HEK293T (cell line): ENCODE measurements at places on chromosomes 12 and 14.
A peak's percentile ranks its signal among the peaks of the same experiment; 100 is the strongest.

- DNase-seq = no peak
Measured at GRCh38 chr14:50094056-50094755, 22.2 kb downstream of the VCPKMT start.

GRCh38 chr14:25396128-25396527, 346.2 kb upstream of the STXBP6 start:
- DNase-seq = no peak

DNA sequence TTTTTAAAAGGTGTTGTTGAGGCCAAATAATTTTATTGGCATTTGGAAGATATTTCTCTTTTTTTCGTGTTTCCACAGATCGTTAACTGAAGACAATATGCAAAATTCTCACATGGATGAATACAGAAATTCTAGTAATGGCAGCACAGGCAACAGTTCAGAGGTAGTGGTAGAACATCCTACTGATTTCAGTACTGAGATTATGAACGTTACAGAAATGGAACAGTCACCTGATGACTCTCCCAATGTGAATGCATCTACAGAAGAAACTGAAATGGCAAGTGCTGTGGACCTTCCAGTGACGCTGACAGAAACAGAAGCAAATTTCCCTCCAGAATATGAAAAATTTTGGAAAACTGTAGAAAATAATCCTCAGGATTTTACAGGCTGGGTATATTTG, 11.2 kb downstream of the PRPF39 start:
- DNase-seq = no peak

DNA sequence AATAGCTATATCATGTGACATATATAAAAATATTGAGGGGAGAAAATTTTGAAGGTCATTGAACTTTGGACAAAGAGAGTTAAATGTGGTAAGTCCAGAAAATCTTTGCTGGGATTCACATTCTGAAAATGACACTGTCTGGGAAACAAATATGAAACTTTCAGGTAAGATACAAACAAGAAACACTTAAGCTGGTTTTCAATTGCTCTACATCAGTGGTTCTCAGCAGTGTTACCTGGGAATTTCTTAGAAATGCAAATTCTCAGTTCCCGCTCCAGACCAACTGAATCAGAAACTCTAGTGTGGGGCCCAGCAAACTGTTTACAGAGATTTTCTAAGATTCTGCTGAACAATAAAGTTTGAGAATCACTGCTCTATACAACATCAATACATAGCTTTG, 3.6 kb upstream of the CDK17 start:
- no peak for DNase-seq

DNA sequence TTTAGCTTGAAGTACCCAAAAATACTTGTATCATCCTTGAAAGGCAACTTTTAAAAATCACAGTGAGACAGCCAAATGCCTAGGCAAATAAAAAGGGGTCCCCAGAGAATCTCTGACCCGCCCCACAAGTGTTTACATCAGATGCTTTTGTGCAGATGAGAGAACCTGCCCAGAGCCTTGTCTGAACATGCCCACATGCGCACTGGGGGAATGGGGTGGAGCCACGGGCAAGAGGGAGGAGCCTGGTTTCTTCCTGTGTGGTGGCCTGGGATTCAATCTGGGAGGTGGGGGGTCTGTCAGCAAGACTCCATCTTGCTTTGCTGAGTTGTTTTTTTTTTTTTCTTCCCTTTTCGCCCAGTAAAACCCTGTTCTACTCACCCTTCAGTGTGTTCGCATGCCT, 381.7 kb upstream of the CCDC196 start:
- no peak for DNase-seq

- DNase-seq = no peak
Measured at GRCh38 chr12:234019-234418, 20.1 kb upstream of the SLC6A12 start.

- no peak for DNase-seq
Measured at GRCh38 chr12:76920172-76921099, 41.6 kb upstream of the CSRP2 start.

DNA sequence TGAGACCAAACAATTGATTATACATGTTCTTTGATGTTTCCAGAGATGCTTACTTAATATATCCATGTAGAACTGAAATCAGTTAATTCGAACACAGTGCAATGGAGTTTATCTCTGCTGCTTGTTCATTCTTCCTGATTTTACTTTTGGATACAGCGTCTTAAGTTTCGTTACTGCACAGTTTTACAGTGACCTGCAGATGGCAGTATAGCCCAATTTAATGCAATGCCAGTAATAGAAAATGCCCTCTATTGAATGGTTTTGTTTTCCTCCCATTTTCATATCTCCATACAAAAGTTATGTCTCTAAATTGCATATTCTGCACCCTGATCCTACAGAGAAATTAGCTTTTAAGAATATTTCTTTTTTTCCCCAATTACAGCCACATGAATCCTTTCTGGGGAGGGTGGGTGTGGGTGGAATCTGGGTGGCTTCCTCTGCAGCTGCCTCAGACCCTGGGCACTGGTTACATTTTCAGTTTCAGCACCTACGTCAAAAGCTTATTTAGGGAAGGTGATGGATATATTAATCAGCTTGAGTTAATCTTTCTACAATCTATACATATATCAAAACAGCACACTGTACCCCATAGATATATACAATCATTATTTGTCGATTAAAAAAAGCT, 101.1 kb upstream of the DCD start:
- DNase-seq = peak; percentile 51

DNA sequence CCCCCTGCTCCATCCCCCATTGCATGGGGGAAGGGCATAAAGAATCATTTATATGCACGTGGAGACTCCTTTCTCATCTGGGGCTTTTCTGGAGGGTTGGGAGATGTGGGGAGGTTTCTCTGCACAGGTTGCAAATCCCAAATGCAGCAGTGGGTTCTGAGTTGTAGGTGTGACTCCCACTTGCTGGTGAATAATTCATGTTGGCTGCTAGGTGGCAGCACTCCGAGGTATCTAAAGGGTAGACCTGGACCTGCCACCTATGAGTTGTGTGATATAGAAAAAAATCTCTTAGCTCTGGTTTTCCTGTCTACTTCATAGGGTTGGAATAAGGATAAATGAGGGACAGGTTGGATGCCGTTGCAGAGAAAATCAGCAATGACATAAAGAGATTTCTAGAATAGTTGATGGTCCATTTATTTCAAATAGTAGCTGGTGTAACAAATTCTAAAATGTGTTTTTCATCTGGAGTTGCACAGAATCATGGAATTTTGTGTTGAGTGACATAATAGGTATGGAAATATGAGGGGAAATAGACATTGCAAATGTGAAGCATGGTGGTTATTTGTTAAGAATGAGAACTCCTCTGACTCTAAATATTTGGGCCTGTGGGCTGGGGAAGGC, 4.6 kb downstream of the MARCHF9 start:
- no peak for DNase-seq

- no peak for DNase-seq
Measured at GRCh38 chr14:99118946-99119345, 153.1 kb downstream of the BCL11B start.

GRCh38 chr12:57875753-57876547, 29.4 kb upstream of the CTDSP2 start:
- DNase-seq = no peak

DNA sequence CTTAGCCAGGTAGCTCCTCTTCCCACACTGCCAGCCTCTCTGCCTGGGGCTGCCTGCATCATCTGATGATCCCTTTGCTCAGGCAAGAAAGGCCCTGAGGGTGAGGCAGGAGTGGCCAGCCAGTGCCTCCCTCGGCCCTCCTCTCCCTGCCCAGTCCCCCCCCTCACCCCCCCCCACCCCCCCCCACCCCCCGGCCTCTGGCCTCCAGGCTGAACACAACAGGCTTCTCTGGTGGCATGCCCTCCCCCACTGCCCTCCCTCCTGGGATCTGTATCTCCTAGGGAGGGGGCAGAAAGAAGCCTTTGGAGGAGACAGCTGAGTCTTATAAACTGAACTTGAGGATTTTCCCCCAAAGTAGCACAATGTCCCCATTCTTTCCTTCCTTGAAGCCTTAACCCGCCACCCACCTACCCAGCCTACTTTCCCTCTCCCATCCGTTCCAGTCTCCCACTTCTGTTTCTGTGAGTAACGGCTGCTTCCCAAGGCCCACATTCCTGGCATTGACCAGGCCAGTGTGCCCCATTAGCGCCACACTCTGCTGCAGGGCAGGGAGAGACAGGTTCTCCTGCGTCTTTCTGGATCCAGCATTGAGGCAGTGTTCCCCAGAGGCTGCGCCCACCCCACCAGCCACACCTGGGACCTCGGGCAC, 82.1 kb downstream of the B4GALNT3 start:
- no peak for DNase-seq

DNA sequence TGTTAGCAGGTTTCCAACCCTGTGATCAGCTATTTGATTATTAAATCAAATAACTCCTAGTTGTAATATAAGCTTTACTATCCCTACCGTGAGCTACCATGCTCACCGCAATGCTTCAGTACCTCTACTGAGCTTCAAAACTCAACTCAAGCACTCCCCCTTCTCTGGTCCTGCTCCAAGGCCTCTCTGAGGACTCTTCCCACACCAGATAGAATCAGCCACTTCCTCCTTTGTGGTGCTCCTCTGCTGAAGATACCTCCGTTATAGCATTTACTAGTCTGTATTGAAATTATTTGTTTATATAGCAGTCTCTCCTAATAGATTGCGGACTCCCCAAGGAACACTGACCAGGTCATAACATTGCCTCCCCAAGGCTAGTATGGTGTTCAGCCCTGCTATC, 17.5 kb downstream of the AREL1 start:
- DNase-seq = no peak

DNA sequence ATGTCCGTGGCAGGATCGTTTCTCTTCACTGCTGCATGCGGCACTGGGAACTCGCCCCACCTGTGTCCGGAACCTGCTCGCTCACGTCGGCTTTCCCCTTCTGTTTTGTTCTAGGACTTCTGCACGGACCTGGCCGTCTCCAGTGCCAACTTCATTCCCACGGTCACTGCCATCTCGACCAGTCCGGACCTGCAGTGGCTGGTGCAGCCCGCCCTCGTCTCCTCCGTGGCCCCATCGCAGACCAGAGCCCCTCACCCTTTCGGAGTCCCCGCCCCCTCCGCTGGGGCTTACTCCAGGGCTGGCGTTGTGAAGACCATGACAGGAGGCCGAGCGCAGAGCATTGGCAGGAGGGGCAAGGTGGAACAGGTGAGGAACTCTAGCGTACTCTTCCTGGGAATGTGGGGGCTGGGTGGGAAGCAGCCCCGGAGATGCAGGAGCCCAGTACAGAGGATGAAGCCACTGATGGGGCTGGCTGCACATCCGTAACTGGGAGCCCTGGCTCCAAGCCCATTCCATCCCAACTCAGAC, 1.2 kb downstream of the FOS start:
- no peak for DNase-seq

GRCh38 chr12:15446807-15447206, 124.5 kb downstream of the PTPRO start:
- no peak for DNase-seq

GRCh38 chr12:112932485-112933128, 5.7 kb upstream of the OAS3 start:
- no peak for DNase-seq

DNA sequence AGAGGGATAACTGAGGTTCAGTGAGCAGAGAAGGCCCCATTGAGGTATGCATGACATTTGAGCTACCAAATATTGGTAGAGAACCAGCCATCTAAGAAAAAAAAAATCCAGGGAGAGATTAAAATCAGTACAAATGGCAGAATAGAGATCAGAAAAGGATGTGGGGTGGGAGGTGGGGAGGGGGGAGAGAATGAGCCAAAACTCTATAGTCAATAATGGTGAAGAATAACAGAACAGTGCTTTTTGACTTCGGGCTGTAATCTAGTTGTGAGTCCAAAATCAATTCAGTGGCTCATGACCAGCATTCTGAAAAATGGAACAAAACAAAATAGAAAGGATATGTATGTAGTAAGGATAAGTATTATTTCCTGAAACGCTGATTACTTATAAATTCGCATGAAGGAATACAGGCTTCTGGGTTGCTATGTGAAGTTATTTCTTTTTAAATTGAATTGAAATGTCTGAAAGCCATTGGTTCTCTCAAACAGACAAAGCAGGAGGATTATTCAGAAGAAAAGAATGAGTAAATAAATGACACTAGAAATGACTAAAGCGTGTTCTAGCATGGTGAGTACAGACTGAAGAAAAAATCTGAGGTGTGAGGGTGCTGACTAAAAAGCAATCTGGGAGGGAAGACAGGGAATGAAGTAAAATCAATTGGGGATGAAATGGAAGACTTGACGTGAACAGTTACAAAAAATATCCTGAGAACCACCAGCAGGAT, 72.4 kb downstream of the ATP2B1 start:
- DNase-seq = no peak

GRCh38 chr14:38951451-38951850, 151.6 kb downstream of the SEC23A start:
- no peak for DNase-seq

GRCh38 chr12:104858611-104859543, 99.2 kb downstream of the SLC41A2 start:
- no peak for DNase-seq

- no peak for DNase-seq
Measured at GRCh38 chr12:120230974-120231315, 30.0 kb upstream of the RPLP0 start.

DNA sequence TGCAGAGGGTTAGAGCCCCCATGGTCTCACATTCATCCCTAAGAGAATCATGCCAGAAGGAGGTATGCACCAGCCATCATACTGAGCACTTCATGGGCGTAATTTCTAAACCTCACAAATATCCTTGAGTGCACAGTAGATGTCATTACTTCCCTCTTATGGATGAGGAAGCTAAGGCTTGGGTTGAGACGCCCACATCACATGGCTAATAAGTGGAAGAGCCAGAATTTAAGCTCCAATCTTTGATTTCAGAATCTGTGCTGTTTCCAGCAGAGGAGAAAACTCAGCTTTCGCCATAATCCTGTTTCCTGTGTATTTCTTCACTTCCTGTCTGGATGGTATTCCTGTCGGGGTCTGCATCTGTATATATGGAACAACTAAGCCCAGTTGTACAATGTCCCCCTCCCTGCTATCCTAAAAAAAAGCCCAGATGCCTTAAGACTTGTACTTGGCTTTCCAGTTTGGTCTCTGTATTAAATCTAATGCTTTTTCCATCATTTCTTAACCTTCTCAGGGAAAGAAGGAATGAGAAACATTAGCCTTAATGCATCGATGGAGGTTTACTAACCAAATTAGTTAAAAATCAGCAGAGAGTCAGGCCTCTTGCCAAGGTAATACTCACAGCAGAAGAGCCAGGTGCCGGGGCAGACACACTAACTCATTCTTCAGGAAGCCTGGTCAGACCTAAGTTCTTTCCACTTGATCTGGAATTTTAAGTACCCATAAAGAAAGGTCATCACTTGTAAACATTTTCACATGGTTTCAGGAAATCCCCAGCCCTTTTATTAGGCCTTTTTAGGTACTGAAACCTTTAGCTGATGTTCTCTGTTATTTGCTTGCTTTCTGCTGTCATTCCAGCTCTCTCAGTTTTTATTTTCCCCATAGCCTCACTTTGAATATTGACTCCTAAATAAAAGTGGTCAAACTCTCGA, 5.3 kb downstream of the ISCU start:
- no peak for DNase-seq

- peak; percentile 23 for DNase-seq
Measured at GRCh38 chr12:46401662-46402061, 29.1 kb upstream of the SLC38A2 start.

DNA sequence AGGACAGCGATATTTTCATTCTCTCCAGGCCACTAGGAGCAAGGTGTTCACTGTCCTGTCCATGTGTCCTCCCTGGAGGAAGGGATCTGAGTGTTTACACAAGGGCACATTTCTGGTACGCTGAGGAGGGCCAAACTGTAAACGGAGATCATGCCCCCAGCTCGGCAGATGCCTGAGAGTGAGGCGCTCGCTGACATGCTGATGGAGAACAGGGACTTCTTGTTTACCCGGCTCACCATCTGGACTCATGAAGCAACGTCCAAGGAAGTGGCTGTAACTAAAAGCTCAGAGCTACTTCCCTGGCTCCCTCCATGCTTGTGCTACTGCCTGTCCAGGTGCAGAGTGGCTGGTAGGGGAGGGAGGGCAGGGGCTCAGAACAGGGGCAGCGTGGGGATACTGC, 43.4 kb upstream of the KCNA1 start:
- no peak for DNase-seq
